ENCODE measurements at places on chromosomes 4 and X.

DNA sequence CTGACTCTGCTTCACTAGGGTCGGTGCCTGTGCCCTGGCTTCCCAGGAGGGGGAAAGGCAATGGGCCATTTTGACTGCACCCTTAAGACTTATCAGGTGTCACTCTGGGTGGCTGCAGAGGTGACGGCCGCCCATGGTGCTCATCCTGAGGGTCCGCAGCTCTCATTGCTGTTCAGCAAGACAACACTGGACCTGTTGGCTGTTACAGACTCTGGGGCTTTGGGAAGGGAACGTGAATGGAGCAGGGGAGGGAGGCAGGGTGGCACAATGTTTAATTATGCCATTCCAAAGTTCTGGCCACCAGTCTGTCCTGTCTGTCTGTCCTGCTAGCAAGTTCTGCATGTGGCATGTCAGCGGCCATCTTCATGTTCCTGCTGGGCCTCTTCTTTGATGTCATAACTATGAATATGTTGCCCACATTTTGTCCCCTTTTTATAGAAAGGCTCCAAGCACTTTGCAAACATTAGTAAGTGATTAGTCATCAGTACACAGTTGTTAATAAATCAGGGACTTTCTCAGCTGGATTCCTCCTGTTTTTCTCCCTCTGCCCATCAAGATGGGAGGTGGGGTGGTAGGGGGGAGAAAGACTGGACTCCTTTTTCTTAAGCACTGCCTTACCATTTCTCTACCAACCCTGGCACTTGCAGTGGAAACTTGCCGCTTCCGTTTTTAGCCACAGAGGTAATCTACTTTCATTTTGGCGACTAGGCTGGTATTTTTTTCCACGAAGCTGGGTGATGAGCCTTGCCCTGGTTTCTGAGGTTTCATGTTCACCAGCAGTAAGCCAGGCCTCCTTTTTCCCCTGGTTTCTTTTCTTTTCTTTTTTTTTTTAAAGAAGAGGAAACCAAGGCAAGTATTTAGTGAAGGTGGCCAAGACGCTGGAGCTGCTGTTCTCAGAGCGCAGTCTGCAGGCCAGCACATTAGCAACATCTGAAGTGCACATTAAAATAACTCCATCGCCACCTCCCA lies 88.6 kb upstream of the TRIM2 start:
- no peak for DNase-seq

DNA sequence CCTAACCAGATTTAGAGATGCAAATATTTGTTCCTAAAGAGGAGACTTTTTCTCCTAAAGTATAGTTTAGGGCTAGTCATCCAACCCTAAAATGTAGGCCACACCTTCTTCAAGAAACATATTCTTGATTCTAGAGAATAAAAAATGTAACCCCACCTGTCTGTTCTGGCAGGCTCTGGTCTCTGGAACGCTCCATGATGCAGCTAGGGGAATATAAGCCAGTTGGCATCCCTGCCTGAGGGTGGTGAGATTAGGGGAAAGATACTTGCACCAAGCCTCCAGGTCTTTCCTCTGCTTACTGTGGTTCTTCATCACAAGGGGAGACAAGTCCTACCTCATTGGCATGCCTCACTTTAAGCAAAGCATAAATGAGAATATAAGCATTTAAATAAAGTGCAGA lies 21.2 kb upstream of the TBC1D9 start:
- DNase-seq = no peak

DNA sequence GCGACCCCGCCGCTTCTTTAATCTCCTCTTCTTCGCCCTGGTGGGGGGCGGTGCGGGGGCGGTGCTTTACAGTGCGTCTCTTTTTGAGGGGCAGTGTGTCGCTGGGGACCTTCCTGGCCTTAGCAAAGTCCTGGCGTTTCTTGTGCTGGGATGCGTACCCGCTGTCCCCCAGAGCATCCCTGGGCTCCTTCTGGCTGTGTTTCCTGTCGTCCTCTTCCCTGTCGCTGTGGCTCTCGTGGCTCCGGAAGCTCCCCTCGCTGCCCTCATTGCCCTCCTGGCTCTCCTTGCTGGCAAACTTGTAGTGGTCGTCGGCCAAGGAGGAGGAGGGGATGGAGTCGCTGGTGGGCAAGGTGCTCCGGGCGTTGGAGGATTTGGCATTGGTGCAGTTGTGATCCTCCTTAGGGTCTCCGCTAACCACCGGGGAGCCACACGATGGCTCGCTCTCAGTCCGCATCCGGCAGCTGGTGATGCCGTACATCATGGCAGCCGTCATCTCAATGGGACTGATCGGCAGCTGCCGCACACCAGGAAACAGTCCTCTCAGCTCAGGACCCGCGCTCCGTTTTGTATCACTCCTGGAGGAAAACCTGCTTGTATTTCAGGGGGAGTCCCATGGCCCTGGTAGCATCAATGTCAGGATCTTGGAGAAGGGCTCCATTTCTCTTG lies 30.4 kb upstream of the TMSB15A start:
- no peak for DNase-seq

DNA sequence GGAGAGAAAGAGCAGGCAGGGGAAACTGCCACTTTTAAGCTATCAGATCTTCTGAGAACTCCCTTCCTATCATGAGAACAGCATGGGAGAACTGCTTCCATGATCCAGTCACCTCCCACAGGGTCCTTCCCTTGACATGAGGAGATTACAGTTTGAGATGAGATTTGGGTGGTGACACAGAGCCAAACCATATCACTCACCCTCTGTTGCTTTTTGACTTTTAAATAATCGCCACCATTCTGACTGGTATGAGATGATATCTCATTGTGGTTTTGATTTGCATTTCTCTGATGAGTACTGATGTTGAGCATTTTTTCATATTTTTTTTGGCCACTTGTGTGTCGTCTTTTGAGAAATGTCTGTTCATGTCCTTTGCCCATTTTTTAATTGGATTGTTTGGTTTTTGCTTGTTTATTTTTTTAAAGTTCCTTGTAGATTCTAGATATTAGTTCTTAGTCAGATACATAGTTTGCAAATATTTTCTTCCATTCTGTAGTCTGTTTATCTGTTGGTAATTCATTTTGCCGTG lies 6.5 kb upstream of the PAQR3 start:
- no peak for DNase-seq

DNA sequence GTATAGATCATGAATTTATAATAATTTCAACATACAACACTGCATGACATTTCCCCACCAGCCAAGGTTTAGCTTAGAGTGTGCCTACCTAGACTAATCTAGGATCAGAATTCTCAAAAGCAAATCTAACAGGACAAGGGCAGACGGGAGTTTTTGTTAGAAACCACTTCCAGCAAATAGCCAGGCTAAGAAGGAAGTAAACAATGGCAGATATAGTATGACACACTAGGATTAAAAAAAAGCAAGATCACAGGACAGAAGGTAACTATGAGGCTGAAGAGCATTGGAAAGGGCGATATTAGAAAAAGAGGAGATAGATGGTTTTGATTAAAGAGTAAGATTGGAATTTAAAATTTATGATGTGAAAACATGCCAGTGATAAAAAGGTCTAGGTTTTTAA lies 124.8 kb downstream of the LRBA start:
- no peak for DNase-seq

DNA sequence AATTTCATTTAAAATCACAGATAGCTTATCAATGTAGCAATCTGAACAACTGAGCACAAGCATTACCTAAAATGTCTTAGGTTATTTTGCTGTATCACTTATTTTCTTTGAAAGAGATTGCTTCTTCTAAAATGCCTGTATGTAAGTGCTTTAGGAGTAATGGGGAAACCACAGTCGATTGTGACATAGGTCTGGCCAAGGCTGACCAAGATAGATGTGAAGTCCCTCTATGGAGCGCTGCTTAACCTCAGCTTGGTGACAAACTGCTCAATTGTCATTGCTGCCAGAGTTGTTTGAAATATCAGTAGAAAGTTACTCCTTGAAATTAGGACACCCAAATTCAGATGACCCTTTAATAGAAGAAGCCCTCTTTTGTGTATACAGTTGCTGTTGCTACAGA lies 401.9 kb upstream of the NDST4 start:
- no peak for DNase-seq

- DNase-seq = no peak
These were observed 79.1 kb downstream of the MID1IP1 start for GRCh38 chrX:38880296-38880854.

DNA sequence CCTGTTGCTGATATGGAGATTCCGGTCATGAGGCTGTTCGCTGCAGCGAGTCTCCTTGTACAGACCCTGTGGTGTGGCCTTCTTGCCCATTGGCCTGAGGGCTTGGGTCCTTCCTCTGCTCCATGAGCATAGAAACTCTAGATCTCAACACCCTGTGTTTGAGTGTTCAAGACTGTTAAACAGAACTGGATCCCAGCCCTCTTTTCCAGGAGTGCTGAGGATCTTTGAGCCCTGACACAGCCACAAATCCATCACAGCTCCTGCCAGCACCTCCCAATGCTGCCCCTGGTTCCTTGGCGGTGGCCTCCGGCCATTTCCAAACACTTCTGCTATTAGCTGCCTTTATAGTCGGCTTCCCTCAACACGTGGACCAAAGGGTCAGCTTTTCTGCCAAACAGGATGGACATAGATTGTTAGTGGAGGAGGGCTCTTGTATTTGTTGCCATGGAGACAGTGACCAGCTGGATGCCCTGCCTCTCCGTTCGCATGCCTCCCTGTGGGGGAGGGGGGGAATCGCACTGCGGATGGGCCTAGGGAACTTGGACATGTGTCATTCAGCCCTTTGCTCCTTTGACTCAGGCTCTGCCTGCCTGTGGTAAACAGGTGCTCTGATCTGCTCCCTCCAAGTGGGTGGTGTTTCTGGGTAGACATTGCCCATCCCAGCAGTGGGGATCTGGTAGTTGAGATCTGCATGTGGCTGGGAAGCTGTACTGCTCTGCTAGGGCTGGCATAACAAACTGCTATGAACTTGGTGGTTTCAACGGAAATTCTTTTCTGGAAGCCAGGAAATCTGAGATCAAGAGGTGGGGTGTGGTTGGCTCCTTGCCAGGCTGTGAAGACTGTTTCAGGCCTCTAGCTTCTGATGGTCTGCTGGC lies 6.9 kb upstream of the WDR1 start:
- DNase-seq = no peak

DNA sequence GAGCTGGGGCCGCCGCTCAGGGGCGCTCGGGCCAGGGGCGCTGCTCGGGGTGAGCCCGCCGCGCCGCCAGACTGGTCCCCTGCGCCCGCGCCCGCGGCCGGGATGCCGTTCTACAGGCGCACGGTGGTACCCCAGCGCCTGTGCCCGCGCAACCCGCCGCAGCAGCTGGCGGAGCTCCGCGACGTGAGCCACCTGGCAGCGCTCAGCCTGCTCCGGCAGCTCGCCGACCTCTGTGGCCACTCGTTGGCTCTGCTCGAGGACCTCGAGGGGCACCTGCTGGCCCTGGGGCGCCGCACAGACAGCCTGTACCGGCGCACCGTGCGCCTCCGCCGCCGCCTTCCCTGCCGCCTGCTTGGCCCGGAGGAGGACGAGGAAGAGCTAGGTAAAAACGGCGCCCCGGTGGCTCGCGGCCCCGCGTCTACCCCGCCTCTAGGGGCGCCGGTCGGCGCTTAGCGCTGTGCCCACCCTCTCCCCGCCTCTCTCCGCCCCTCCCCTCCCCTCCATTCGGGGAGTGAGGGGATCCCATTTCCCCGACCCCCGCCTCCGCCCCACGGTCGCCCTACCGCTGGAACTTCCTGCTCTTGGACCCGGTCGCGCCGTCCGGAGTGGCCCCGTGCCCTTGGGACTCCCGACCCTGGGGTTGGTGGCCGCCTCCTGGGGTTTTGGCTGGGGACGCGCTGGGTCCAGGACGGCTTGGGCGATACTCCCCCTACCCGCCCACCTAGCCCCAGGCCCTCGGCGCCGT lies 513 bp downstream of the NHSL2 start:
- DNase-seq = no peak

DNA sequence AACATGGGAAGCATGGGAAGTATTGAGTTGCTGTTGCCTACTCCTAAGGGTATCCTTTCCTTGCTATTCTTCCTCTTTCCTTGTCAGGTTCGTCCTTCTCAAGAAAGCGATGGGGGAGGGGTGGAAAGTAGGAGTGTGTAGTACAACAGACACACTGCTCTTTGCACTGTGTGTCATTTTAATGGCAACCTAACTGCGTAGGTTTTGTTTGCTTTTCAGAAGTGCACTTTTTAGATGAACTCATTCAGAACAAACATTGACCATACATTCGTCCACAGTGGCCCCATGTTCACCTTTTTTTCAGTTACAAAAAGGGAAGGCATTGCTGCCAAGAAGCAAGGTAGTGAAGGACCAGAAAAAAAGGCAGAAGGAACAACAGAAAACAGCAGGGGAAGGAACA lies 10.2 kb upstream of the YIPF6 start:
- no peak for DNase-seq

DNA sequence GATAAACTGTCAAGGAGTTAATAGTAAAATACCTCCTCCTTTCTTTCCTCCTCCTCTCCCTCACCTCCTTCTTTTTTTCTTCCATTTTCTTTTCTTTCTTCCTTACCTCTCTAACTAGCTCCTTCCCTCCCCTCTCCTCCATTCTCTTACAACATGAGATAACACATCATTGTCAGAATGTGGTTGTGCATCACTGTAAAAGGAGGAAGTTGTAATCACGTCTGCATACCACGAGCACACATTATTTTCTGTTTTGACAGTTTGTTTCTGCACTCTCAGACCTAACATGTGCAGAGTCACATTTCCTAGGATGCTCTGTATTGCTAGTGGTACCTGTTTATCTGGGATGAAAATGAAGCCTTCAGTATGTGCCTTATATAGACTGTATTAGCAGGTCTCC lies 9.1 kb downstream of the SLIT2 start:
- no peak for DNase-seq

GRCh38 chrX:136322064-136322463 lies 21.3 kb downstream of the ADGRG4 start:
- DNase-seq = no peak

- no peak for DNase-seq
These were observed 516.7 kb upstream of the SLIT2 start for GRCh38 chr4:19735012-19735411.

- no peak for DNase-seq
These were observed 163.6 kb downstream of the ZNF674 start for GRCh38 chrX:46381630-46382029.

- no peak for DNase-seq
These were observed 13.7 kb upstream of the RASGEF1B start for GRCh38 chr4:81485310-81485980.

GRCh38 chr4:150722908-150723362 lies 141.0 kb downstream of the MAB21L2 start:
- no peak for DNase-seq

Data from NCI-H1930 (cell line).